OCI-M1 (cell line): ENCODE measurements at places on chromosomes 2 and 18.

- no peak for DNase-seq
Measured at GRCh38 chr2:140786585-140786984, 1344.2 kb downstream of the LRP1B start.

GRCh38 chr18:58168993-58169392 lies 125.0 kb downstream of the NEDD4L start:
- DNase-seq: no peak

DNA sequence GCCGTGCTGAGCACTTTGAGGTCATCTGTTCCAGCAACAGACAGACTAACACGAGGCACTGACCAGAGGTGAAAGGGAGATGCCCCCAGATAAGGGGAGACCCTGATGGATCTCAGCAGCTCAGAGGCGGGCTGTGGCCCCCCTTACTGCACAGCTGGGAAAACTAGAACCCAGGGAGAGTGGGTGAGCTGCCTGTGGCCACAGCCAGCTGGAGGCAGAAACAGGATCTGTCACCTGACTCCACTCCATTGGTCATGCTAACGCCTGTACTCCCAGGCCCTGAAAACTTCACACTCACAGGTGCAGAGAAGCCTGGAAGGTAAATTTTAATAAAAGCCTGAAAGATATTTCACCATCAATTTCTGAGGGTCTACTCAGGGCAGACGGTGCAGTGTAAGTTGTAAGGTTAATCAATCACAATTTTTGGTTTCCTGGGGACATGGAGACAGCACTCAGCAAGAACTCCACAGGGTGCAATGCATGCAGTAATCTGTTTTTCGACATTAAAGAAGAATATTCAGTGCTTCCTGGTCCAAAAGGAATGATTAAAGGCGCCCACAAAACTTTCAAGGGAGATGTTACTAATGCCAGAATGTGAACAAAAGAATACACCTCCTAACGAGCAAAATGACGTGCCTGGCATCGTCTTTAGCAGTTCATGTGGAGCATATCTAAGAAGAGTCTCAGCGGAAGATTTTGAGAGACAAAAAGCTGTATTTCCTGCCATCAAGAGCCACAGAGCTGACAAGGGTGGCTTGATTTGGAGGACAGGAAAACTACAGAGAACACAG lies 173.4 kb downstream of the EIPR1 start:
- DNase-seq: no peak

DNA sequence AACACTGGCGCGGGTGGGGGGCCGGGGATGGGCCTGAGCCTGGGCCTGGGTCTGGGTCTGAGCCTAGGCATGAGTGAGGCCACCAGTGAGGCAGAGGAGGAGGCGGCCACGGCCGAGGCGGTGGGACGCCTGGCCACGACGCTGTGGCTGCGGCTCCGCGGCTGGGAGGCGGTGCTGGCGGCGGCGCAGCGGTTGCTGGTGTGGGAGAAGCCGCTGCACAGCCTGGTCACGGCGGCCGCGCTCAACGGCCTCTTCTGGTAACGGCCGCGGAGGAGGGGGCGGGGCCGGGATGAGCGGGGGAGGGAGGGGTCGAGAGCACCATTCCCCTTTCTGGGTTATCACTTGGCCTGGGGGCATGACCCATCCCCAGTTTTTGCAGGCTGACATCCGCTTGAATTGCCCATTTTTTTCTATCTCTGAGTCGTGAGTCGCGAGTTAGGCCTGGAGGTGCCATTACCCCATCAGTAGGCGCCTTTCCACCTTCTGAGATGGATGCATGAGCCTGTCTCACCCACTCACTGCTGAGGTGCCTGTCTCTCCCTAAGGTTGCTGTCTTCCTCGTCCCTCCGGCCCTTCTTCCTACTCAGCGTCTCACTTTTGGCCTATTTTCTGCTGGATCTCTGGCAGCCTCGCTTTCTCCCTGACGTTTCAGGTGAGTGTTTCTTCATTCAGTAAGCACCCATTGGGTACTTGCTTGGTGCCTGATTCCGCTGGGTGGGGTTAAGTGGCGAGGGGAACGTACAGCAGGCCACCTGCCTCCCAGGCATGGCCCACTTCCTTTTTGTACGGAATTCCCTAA lies 501 bp downstream of the RETREG2 start:
- DNase-seq: peak; percentile 72

DNA sequence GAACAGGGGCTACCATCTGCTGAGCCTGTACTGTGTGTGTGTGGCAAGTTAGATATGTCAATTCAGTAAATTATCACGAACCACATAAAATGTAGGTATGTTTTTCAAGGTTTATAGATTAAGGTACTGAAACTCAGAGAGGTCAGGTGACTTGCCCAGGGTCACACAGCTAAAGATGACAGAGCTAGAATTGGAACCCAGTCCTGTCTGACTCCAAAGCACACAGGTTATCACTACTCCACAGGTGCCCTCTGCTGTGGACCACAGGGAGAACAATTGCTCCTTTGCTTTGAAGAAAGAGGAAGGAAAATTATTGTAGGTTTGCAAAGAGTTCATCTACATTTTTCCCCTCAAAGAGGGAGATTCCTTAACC lies 229.7 kb upstream of the AGAP1 start:
- no peak for DNase-seq

GRCh38 chr2:127737892-127738291 lies 36.6 kb downstream of the SFT2D3 start:
- DNase-seq: no peak

DNA sequence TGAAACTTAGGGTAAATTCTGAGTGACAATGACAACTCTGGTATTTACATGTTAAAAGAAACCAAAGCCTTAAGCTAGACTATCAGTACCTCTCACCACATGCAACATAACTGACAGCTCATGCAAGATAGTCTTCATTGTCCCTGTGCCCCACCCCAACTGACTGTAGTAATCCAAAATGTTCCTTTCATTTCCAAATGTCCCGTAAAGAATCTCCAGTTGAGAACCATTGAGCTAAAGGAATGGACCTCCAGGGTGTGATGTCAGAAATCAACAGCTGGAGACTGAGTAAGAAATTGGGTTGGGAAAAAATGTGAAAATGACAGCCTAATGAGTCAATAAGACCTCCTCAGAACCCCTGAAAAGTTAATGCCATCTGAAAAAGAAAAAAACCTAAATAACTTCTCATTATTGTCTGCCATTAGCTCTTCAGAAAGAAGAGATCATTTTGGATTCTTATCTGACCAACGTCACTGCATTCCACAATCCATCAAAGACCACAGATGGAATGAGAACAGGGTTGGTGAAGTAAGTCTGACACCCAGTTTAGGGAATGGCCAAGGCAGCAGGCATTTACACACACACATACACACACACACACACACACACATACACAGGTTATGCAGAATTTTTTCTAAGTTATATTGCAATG lies 51.7 kb upstream of the ACVR2A start:
- no peak for DNase-seq

GRCh38 chr2:220371211-220371610 lies 743.8 kb downstream of the SLC4A3 start:
- no peak for DNase-seq

- no peak for DNase-seq
Measured at GRCh38 chr2:46462936-46463335, 16.4 kb upstream of the TMEM247 start.
